ENCODE measurements at places on chromosomes 7 and 10.

DNA sequence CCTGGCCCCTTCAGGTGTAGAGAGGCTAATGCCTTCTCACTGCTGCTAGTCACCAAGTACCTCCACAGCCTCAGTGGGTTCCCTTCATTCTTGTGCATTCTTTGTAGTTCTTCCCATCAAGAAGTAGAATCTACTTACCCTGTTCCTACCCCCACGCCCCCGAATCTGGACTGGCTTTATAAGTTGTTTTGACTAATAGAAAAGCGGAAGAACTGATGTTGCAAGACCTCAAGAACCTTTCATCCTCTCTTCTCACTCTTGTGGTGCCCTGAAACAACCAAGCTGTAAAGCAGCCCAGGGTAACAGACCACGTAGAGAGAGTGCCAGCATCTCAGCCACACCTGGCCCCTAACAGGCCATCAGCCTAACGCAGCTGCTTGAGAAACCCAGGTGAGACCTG lies 23.2 kb upstream of the LAMB1 start:
- no peak for DNase-seq

GRCh38 chr10:124737708-124738107 lies 6.5 kb downstream of the FAM53B start:
- DNase-seq: no peak

GRCh38 chr7:51250512-51250911 lies 66.1 kb downstream of the COBL start:
- no peak for DNase-seq

DNA sequence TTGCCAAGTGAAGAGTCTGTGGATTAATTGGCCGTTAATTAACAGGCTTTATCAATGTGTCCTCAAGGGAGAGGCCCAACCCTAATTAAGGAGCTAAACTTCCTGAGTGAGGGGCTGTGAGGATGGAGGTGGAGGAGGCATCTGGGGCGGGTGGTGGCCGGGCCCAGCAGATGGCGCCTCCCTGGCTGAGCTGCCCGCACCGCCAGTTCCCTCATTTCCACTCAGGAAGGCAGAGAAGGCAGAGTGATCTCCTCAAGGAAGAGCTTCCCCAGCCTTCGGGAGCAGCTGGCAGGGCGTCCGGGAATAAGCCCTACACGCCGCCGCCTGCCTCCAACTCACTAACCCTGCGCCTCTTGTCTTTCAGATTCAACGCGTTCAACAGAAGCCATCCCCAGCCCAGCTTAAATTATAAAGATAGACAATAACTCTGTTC lies 112.2 kb downstream of the CYTH3 start:
- no peak for DNase-seq

Measured in cerebellar nuclear complex (tissue), 1 donor.